ENCODE measurements at places on chromosomes 13 and 19.

- no peak for DNase-seq
These were observed 11.4 kb downstream of the NDFIP2 start for GRCh38 chr13:79492313-79492798.

DNA sequence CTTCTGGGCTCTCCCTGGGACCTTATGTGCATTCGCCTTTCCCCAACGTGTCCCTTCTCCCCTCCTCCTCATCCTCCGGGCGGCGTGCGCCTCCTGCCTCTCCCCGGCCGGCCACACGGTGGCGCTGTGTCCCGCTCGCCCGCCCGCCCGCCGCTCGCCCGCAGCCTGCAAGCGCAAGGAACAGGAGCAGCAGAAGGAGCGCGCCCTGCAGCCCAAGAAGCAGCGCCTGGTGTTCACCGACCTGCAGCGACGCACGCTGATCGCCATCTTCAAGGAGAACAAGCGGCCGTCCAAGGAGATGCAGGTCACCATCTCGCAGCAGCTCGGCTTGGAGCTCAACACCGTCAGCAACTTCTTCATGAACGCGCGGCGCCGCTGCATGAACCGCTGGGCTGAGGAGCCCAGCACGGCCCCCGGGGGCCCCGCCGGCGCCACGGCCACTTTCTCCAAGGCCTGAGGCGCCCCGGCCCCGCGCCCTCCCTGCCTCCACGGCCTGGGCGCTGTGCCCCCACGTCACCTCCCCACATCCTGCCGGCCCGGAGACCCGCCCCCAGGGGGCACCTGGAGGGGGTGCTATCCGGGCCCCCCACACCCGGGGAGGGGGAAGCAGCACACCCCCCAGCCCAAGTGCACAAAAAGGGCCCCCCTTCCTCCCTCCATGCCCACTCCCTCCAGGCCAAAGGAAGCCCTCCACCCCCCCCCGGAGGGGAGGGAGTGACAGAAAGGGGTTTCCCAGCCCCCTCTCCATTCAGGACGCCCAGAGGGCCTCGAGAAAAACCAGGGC is 21.9 kb downstream of the ONECUT3 start:
- DNase-seq, result no peak

DNA sequence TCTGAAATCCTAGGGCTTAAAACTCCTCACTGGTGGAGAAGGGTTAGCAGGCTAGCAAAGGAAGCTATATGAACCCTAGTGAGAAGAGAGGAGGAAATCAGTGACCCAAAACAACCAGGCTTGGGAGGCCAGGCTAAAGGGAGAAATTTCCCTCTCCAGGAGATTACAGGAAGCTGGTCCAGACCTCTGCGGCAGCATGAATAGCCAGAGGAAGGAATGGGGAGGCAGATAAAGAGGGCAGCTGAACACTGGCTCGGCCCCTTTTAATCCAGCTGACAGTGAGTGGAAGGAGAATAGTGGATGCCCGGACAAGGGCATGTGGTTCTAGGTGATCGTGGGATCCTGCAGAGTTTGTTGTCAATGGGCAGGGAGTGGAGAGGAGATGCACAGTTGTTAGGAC is 130.6 kb downstream of the COG6 start:
- no peak for DNase-seq

DNA sequence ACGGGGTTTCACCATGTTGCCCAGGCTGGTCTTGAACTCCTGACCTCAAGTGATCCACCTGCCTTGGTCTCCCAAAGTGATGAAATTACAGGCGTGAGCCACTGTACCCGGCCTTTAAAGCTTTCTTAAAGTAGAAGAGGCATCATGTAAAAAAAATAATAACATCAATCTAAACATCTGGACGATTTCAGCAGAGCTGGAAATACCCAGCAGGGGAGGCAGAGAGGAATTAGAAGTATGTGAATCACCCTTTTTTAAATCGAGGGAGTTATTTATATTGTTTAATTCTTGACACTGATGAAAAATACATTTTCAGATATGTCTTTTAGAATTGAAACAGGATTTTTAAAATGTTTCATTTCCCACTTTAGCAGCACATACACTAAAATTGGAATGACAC is 37.4 kb upstream of the MTIF3 start:
- DNase-seq, result no peak

GRCh38 chr19:41409288-41409687 is 11.7 kb downstream of the BCKDHA start:
- DNase-seq, result no peak

DNA sequence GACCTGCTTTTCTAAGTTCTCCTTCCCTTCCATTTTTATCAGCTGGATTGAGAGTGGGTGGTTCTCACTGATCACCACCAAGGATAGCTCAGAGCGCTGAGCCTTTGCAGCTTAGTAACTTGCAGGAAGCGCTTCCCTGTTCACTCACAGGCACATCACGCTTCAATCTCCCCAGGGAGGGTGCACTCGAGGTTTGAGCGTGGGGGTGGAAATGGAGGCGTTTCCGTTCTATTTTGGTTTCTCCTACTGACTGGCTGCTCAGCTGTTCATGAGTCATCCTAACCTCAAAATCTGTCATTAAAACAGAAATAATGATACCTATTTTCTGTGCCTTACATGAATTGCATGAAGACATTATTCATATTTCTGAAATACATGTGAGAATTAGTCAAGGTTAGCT is 292.1 kb downstream of the SPRY2 start:
- peak; percentile 1 for DNase-seq

DNA sequence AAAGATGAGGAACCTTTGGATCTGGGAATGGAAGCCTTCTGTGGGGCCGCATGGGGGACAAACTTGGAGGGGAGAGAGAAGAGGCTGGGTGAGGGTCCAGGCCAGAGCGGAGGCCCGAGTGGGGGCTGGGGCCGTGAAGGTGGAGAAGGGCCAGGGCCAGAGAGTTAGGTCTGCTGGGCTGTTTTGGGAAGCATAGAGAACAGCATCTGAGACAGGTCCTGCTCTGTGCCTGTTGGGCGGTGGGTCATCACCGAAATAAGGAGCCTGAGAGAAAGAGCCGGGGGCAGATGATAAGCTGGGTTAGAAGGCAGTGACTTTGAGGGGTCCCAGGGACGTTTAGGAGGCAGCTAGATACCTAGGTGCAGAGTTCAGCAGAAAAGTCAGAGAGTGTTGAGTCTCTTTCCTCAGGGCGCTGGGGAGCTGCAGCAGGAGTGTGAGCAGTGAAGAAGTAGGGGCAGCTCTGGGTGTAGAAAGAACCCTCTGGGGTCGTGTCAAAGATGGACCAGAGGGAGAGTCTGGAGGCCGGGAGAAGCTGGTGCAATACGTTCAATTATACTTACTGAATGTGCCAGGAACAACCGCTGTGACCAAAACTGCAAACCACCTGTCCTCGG is 2.7 kb downstream of the SPACA6 start:
- no peak for DNase-seq
